ENCODE measurements at places on chromosomes 3 and 15.
A peak's percentile ranks its signal among the peaks of the same experiment; 100 is the strongest.

DNA sequence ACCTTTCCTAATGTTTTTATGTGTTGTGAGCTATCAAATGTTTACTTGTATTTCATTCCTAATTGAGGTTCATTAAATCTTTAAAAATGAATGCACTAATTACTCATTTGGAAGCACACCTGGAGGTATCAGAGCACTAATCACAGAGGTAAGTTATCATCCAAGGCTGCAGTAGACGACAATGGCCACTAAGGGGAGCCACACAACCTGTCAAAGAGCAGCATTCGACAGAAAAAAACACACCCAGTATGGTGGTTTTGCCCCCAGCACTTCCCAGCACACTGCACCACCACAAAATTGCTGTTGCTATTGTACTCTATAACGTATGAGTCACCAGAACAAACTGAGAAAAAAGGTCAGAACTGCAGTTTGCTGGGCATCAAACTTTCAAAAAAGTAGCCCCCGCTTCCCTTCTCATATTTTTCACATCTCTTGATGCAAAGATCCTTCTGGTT is 205.9 kb upstream of the IGF1R start:
- peak; percentile 30 for DNase-seq

- DNase-seq: no peak
Measured at GRCh38 chr3:194843556-194843955, 157.9 kb downstream of the FAM43A start.

DNA sequence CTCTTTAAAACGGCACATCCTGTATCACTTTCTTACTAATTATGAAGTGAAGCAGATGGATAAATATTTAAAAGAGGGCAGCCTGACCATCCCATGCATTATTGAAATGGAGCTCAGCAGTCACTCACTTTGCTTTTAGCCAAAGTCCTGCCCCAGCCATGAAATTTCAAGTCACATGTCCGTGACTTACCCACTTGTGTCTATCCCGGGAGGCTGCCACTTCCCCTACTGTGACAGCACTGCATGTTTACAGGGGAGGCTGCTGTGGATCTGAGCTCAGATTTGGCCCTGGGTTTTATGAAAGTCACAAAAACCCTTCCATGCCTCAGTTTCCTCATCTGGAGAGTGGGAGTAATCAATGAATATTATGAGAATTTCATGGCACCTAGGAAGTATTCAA is 17.9 kb upstream of the LRRK1 start:
- no peak for DNase-seq

DNA sequence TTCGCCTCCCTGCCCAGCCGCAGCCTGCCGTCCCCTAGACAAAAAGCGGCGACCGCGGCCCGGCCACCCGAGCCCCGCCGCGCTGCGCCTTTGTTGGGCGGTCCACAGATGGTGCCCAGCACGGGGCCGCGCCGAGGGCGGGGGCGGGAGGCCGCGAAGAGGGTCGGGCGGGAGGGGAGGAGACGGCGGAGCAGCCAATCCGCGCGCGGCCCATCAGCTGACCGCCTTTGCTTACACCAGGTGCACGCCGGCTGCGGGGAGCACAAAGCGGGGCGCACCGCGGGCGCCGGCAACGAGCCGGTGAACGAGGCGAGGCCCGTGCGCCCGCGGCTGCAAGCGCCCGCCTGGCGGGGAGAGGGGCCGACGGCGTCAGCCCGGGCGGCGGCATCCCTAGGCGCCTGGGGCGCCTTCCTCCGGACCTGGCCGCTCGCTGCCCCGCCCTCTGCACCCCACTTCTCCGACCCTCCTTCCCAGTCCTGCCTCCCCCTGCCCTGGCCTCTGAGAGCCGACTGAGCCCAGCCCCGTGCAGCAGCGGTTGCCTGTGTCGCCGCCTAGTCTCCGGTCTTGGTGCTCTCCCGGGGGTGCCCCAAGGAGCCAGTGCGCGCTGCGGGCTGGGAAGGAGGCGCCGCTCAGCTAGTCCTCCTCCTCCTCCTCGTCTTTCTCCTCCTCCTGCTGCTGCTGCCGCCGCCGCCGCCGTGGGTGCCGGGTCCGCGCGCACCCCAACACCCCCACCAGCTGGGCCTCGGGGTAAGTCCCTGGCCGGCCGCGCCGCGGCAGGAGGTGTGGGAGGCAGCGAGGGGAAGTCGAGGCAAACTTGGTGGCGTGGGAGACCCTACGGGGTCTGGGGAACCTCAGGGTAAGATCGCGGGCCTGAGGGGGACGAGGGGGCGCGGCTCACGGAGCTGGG is at the start of gene LRRN1:
Gene LRRN1, plus strand, starts transcription at position 259 of the 907 bp plus-strand sequence. CDS start 45,211 bp downstream, outside the sequence.
- DNase-seq: peak; percentile 52

DNA sequence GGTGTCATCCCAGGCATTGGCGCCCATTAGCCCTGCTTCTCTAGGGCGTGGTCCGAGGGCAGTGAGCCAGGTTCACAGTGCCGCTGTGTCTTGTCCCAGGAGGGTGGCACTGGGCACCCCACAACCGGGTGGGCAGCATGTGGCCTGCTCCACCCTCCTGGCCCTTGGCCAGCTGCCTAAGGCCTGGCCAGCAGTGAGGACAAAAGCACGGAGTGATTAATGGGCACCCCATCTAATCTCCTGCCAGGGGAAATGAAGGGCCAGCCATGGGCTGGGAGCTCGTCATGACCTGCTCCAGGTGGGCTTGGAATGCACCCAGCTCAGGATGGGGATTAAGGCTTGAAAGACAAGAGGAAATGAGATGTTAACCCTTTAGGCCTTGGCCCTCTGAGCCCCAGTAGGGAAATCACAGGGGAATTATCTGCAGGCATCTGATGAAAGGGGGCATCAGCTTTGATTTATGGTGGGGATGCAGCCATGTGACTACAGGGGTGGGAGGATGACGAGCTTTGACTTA is 5.2 kb downstream of the THSD4 start:
- DNase-seq: no peak

DNA sequence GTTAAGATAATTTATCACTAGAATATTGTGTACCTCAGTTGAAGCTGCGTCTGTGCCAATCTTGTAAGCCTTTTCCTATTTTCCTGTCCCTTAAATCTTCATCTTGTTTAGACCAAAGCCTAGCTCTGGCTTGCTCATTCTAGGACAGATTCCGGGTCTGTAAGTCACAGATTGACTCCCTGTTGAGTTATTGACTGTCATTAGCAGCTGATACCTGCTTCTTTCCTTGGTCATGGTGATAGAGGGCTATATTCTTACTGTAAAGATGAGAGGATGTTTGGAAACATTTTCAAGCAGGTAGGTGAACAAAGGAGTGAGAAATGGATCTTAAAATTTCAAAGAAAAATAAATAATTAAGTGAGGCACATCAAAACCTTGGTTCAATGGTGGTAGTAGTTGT is 200.2 kb downstream of the KCNH8 start:
- DNase-seq: no peak

DNA sequence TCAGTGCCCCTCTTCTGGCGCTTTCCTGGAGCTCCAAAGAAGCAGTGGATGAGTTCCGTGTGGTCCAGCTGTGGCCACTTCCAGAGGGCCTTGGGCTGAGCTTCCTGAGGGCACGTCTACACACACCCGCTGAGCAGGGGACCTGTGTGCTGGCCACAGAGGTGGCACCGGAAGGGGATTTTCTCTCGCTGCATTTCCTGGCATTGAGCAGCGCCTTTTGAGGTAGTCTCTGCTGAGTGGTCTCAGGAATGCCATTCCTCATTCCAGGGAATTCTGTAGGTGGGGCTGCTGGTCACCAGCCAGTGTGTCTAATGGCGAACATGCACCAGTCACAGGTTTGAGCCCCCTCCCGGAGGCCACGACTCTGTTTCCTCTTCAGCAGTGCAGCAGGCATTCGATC is 48.1 kb downstream of the AMOTL2 start:
- DNase-seq: no peak

DNA sequence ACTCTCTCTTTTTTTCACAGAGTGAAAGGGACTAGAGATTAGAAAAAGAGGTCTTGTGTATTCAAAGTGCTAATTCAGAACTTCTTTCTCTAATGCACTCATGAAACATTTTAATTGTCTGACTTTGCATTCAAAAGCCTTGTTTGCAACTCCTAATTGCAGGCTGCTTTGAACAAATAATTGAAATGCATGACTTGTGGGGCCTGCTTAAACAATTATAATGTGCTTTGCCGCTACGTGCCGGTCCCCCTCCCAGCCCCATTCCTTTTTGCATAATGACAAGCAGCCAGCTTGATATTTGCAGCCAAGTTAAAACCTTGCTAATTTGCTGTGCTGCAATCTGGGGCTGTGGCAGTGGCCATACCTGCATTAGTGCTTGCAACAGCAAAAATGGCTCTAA is 114.5 kb downstream of the FOXB1 start:
- no peak for DNase-seq

DNA sequence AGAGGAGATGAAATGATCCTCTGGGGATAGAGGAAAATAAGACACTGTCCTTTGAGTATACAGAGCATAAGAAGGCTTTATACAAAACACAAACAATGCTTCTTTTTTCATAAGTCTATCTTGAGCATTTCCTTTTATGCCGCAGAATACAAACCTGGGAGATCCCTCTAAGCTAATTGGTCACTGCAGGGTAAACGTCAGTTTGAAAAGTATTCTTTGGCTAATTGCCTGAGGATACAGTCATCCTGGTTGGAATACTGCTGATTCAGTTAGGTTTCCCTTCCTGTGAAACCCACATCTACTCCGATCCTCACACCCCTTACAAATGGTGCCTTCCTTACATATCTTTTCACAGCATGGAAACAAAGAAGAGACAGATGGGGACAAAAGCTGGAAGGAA is 10.6 kb downstream of the WNT5A start:
- no peak for DNase-seq

- no peak for DNase-seq
Measured at GRCh38 chr3:46393554-46394434, 13.1 kb downstream of the CCR5AS start.

- DNase-seq: no peak
Measured at GRCh38 chr3:10249833-10250232, 1.6 kb downstream of the TATDN2 start.

DNA sequence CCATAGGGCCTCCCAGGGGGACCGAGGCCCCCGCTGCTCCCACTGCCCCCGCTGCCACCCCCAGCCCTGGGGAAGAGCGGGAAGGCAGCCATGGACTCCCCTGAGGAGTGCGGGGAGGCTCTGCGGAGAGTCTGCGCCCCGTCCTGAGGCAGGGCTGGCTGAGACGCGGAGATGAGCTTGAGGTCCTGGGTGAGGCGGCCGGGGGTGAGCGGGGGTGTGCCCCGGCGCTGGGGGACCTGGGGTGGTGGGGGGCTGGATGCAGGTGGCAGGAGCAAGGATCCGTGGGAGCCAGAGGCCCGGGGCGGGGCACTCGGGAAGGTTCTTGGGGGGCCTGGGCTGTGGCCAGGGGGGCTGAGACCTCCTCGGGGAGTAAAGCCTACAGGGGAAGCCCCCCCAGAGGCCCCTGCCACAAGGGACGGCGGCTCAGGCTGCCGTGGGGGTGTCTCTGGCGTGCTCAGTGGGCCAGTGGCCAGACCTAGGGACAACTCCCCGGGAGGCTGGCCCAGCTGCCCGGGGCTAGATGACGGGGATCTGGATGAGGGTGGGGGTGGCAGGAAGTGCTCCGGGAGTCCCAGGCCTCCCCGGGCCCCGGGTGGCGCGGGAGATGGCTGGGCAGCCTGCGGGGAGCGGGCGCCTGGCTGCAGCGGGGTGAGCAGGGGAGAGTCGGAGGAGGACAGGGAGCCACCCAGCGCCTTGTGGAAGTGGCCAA is 45.9 kb downstream of the HCN4 start:
- no peak for DNase-seq

DNA sequence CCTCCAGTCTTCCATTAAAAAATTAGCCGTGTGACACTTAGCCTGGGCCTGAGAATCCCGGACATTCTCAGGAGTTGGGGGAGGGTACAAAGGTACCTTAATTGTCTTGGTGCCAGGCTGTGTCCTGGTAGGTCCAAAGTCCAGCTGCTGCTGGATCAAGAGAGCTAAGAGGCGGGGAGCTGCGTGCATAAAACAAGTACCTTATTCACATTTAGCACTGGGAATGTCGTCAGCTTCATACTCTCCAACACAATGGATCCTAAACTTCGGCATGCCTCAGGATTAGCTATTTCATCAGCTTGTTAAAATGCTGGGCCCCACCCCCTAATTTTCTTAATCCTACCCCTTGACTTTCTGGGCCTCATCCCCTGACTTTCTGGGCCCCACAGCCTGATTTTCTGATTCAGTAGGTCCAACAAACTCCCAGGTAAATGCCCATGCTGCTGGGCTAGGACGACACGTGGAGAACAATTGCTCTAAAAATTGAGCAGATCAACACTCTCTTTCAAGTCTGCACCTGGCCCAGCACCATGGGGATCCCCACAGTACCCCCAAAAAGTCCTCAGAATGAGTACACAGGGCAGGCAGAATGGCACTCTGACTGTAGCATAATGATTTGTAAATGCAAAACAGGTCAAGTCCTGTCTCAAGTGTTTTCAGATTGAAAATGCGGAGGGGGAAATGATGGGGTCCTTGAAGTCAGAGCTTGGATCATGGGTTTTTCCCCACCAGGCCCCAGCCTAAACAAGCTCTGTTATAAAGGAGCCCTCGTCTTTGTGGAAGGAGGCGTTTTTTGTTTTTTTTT is 5.6 kb upstream of the AEN start:
- DNase-seq: no peak

DNA sequence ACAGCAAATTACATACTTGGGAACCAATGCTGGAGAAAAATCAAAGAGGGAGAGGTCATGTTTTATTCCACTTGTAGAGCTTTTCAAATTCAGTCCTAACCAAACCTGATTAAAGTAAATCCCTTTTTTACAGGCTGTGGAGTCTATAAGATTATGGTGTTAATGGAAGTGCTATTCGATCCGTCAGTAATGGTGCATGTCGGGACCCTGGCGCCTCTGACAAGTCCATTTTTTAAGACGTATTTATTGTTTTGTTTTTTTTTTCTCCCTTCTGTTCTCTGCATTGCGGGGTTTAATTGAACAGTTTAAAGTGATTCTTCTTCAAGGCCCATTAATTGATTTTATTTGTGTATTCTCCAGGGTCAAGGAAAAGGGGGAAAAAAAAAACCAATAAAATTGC is 725.9 kb downstream of the TUSC7 start:
- DNase-seq: no peak

Measured in activated T-cell treated with anti-CD3 and anti-CD28 coated beads for 48 hours (primary cell).